Right atrium auricular region (tissue), 2 donors: ENCODE measurements at places on chromosomes 1 and 21. TPM values are rescaled to one million over a fixed set of nuclear protein-coding genes. Genes with fewer than 3 reads are reported as not detected.

The GBP1 gene
- total RNA-seq: 5.7 TPM

The AURKAIP1 gene
- 159 TPM for total RNA-seq

The CDC42BPA gene
- 26.0 TPM for total RNA-seq

The RNF223 gene
- total RNA-seq: not detected

- no peaks in the 10 kb centered on the region for H3K4me1 ChIP-seq
- no peaks in the 10 kb centered on the region for H3K27me3 ChIP-seq
These were observed 123.3 kb upstream of the GADD45A start for GRCh38 chr1:67561704-67562113.

DNA sequence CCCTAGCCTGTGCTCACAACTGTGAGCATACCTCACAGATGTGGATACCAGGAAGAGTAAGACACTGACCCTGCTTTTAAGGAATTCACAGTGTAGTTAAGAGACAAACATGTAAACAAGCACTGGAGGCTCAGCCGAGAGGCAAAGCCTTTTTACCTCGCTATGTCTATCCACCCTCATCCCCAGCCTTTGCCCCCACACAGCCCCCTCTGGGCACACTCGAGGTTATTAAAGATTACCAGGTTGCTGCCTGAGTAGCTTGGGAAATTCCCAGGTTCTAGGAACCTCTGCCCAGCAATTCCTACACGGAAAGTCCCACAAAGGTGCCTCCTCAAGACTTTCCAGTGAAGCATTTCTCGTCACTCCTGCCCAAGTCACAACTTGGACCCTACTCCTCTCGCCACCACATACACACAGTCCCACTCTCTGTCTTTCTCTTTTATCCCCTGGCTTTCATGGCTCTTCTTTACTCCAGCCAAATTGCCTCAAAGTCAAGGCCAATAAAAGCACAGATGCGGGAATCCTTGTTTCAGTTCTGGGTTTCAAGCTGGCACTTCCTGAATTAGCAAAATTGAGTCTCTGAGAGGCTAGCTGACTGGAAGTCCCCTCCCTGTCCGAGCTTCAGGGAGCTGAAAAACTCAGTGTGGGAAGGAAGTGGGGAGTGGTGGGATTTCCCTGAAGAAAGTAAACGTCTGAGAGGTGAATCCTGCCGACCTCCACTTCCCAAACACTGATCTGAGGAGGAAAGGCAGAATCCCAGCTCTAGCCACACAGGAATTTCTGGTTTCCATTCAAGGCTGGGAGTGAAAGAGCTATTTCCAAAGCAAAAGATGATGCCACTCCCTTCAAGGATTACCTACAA is 7.6 kb downstream of the DENND2D start:
- H3K4me3 ChIP-seq: no peak overlapping the region
- DNase-seq: no peak
- H3K27me3 ChIP-seq: no peaks in the 10 kb centered on the region
- H3K27ac ChIP-seq: peak overlapping the region; percentile 13
- peaks cover 13% of the 10 kb centered on the region for H3K4me1 ChIP-seq
- H3K36me3 ChIP-seq: peaks cover 6% of the 10 kb centered on the region

- H3K27ac ChIP-seq: no peak overlapping the region
- H3K36me3 ChIP-seq: no peaks in the 10 kb centered on the region
- no peaks in the 10 kb centered on the region for H3K4me1 ChIP-seq
- H3K4me3 ChIP-seq: no peak overlapping the region
These were observed 62.2 kb upstream of the GRIK3 start for GRCh38 chr1:37096523-37096922.

DNA sequence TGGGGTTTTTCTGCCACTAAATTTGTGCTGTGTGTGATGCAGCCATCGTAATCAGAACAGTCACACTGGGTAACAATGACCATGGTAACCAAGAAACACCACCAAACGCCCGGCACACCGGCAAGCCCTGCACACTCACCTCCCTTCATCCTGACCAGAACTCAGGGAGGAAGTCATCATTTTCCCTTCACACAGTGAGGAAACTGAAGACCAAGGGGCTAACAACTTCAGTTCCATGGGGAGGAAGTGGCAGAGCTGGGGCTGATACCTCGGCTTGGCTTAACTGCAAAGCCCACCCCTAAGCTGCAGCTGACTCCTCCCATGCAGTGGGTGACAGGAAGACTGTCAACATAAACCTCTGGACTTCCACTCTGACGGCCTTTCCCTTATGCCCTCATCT is 69.3 kb upstream of the BCAR3 start:
- H3K27me3 ChIP-seq: no peaks in the 10 kb centered on the region
- no peaks in the 10 kb centered on the region for H3K4me1 ChIP-seq
- H3K27ac ChIP-seq: no peak overlapping the region
- H3K36me3 ChIP-seq: no peaks in the 10 kb centered on the region

DNA sequence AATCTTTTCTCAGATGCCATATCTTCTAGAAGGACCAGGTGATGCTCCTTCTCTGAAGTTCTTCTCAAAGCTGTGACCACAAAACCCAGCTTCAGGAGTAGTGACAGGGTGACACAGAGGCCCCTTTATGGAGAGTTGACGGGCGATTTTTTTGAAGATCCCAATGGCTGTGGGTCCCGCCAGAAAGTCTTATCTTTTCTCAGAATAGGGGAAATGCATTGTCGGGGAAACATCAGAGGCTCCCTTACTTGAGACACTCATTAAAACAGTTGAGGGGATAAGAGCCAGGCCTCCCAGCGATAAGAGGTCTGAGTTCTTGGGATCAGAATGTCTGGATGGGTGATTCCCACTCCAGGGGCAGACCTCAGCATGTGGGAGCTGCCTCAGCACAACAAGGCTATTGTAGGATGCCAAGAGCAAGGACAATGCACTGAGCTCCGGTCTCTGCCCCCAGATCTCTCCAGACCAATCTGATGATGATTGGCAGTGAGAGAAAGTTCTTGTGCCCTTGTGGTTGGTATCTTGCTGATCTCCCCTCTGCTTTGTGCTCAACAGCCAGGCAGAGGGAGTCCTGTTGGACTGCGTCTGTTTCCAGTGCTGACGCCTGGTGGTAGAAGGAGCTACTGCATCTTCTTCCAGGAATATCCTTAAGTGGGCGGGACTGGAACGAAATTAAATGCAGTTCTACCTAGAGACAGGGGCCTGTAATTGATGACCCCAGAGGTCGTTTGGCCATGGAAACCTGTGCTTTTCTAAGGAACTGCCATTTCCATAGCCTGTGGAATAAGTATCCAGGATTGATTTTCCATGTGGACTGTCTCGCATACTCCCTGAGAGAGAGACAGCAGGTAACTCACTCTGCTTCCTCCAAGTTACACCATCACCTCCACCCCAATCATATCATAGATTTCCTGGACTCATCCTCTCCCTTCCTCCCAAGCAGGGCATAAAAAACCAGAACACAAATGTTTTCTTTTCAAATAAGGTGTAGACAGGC is 6.8 kb upstream of the ACKR1 start:
- no peak overlapping the region for H3K4me3 ChIP-seq
- H3K27ac ChIP-seq: no peak overlapping the region
- H3K4me1 ChIP-seq: no peaks in the 10 kb centered on the region
- DNase-seq: peak; percentile 71
- no peaks in the 10 kb centered on the region for H3K27me3 ChIP-seq

DNA sequence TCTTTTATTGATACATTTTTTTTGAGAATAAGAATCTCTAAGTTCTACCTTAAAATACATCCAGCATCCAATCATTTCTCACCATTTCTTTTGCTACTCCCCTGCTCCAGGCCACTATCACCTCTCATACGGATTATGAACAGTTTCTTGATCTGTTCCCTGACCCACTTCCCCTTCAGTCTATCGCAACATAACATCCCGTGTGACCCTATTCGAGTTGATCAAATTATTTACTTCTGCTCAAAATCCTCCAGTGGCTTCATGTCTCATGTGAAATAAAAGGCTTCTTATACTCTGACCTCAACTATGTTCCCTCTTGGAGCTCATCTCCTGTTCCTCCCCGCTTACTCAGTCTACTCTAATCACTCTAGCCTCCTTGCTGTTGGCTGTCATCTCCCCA is 5.2 kb downstream of the ALG14 start:
- H3K4me1 ChIP-seq: no peaks in the 10 kb centered on the region
- no peak for DNase-seq
- H3K27me3 ChIP-seq: no peaks in the 10 kb centered on the region
- no peaks in the 10 kb centered on the region for H3K36me3 ChIP-seq
- no peak overlapping the region for H3K27ac ChIP-seq

GRCh38 chr1:54161495-54162168 is 8.8 kb upstream of the CDCP2 start:
- DNase-seq: no peak
- H3K36me3 ChIP-seq: no peaks in the 10 kb centered on the region
- H3K4me3 ChIP-seq: no peak overlapping the region
- H3K4me1 ChIP-seq: peaks cover 4% of the 10 kb centered on the region

- no peaks in the 10 kb centered on the region for H3K36me3 ChIP-seq
- H3K4me3 ChIP-seq: no peak overlapping the region
- no peaks in the 10 kb centered on the region for H3K27me3 ChIP-seq
- no peak overlapping the region for H3K27ac ChIP-seq
- H3K4me1 ChIP-seq: no peaks in the 10 kb centered on the region
- DNase-seq: no peak
These were observed 42.8 kb downstream of the RTCA start for GRCh38 chr1:100308777-100309176.

- H3K4me1 ChIP-seq: no peaks in the 10 kb centered on the region
- no peak for DNase-seq
- no peaks in the 10 kb centered on the region for H3K27me3 ChIP-seq
- H3K27ac ChIP-seq: no peak overlapping the region
These were observed 11.1 kb downstream of the ATP6V1G3 start for GRCh38 chr1:198529414-198529813.

DNA sequence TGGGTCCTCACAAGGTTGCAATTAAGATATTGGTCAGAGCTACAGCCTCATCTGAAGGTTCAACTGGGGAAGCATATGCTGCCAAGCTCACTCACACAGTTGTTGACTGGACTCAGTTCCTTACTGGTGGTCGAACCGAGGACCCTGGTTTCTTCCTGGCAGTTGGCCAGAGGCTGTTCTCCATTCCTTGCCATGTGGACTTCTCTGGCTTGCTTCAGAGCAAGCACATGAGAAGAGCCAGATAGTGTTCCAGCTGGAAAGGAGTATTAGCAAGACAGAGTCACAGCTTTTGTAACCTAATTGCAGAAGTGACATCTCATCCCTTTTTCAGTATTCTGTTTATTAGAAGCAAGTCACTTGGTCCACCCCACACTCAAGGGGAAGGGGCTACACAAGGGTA is 23.6 kb downstream of the POU2F1 start:
- no peaks in the 10 kb centered on the region for H3K36me3 ChIP-seq
- H3K4me3 ChIP-seq: no peak overlapping the region
- peaks cover 14% of the 10 kb centered on the region for H3K4me1 ChIP-seq
- DNase-seq: no peak
- H3K27ac ChIP-seq: no peak overlapping the region

- H3K36me3 ChIP-seq: no peaks in the 10 kb centered on the region
- no peak for DNase-seq
- no peak overlapping the region for H3K4me3 ChIP-seq
- H3K27ac ChIP-seq: peak overlapping the region; percentile 46
- H3K27me3 ChIP-seq: no peaks in the 10 kb centered on the region
These were observed 101.5 kb downstream of the KCNN3 start for GRCh38 chr1:154768456-154769125.

- peak within 1 kb of the TSS; percentile 84 for H3K27ac ChIP-seq
- peaks cover 5% of the 10 kb centered on the region for H3K4me1 ChIP-seq
- DNase-seq: no peak
- H3K27me3 ChIP-seq: no peaks in the 10 kb centered on the region
- no peaks in the 10 kb centered on the region for H3K36me3 ChIP-seq
- peak within 1 kb of the TSS; percentile 51 for H3K4me3 ChIP-seq
These were observed at the start of gene GBP1 for GRCh38 chr1:89065079-89065868. TSS of gene GBP1 (minus strand) at chr1:89065208. CDS start at chr1:89063234, 1,974 bp downstream.

GRCh38 chr1:162906485-162906884 is 45.5 kb upstream of the CCDC190 start:
- H3K27ac ChIP-seq: no peak overlapping the region
- no peaks in the 10 kb centered on the region for H3K27me3 ChIP-seq
- no peak for DNase-seq
- H3K4me1 ChIP-seq: peaks cover 11% of the 10 kb centered on the region
- no peaks in the 10 kb centered on the region for H3K36me3 ChIP-seq

DNA sequence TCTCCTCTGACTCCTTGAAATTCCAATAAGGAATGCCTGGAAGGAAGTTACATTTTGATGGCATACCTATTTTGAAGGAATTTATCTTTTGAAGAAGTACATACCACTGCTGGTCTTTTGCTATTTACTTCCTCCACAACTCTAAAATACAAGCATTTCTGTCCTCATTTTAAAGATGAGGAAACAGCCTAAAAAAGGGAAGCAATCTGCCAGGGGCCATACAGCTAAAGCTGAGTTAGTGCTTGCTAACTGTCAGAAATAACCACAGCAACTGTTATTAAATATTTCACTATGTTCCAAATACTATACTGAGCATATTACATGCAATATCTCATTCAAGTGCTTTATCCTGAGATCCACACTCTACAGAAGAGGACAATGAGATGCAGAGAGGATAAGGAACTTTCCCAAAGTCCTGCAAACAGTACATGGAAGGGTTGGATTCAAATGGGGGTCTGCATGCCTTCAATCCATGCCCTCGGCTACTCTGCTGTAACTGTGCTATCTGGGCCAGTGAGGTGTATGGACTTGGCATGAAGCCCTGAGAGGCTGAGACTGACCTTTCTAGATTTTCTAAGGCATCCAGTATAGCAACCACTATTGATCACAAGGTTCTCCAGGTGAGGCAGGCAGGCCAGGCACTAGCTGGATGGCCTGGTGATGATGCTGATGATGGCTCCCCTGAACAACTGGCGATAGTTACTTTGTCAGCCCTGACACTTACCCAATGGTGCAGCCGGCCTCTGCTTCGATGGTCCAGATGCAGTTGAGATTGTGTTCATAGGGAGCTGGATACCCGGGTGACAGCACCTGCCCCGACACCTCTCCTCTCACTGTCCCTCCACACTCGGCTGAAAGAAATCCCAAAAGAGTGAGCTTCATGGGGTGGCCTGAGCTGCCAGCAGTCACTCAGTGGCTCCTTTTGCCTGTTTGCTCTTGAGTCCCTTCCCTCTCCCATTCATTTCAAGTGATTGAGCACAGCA is 171.4 kb upstream of the HMGB4 start:
- no peaks in the 10 kb centered on the region for H3K27me3 ChIP-seq
- H3K4me3 ChIP-seq: no peak overlapping the region
- no peaks in the 10 kb centered on the region for H3K4me1 ChIP-seq
- DNase-seq: no peak
- H3K27ac ChIP-seq: no peak overlapping the region

DNA sequence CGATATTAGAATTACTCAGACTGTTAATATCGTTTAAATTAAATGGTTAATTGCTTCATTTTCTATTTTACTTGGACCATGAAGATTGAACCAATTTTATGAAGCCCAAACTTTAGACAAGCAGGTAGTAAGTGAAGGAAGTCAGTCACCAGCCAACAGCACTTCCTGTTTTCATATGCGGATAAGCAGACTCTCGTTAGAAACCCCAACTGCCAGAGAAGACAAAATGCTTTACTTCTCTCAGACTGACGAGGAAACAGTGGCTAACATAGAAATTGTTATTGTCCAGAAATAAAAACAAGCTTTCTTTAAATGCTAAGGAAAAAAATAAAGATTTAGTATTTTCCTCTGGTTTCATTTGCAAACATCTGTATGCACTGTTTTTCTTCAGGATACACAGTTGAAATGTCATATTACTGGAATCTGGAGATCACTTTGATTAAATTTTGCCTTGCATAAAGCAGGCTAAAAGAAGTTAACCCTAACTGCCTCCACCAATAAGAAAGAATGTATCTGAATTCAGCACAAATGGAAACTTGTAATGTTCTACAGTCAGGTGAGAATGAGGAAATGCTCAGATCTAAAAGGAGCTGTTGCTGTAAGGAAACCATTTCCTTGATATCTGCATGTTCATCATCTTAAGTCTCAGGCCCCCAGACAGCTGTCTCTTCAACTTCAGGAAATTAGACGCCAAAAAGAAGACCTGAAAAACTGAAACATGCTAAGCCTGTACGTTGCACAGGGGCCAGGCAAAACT is 129.8 kb upstream of the SAMSN1 start:
- no peaks in the 10 kb centered on the region for H3K36me3 ChIP-seq
- no peak overlapping the region for H3K4me3 ChIP-seq
- no peaks in the 10 kb centered on the region for H3K27me3 ChIP-seq
- H3K27ac ChIP-seq: no peak overlapping the region
- H3K4me1 ChIP-seq: no peaks in the 10 kb centered on the region
